ENCODE measurements at places on chromosomes 11 and 22.
A peak's percentile ranks its signal among the peaks of the same experiment; 100 is the strongest.

DNA sequence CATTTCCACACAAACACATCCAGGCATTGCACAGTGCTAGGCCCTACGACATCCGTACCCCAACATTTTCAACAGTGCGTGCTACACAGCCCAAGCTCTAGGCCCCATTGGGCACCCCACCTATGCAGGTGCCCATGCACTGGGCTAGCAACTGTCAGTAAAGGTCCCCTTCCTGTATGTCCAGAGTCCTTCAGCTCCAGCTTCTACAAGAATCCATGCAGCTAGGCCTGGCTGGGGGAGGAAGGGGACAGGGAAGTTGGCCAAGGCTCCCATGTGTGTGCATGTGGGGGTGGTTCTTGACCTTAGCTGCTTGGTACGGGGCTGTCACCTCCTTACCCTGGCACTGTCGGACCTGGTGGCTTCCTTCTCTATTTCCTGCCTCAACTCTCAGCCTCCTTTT is 1.3 kb downstream of the B3GAT1 start:
- no peak for DNase-seq

DNA sequence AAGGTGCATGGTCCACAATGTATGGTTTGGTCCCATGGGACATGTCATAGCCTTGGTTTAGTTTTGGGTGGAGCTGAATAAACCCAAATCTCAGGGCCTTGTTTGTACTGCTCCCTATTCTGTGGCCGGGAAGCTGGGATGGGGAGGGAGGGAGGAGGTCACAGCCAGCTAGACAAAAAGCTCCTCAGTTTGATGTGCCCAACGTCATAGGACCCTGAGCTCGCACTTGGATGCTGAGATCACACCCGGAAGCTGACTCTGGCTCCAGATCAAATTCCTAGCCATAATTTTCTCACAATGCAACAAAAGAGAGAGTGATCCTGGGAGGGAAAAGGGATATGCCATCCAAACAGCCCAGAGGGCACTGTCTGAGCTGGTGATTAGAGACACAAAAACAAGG is 1.5 kb downstream of the HSPB2 start:
- DNase-seq = peak; percentile 95

DNA sequence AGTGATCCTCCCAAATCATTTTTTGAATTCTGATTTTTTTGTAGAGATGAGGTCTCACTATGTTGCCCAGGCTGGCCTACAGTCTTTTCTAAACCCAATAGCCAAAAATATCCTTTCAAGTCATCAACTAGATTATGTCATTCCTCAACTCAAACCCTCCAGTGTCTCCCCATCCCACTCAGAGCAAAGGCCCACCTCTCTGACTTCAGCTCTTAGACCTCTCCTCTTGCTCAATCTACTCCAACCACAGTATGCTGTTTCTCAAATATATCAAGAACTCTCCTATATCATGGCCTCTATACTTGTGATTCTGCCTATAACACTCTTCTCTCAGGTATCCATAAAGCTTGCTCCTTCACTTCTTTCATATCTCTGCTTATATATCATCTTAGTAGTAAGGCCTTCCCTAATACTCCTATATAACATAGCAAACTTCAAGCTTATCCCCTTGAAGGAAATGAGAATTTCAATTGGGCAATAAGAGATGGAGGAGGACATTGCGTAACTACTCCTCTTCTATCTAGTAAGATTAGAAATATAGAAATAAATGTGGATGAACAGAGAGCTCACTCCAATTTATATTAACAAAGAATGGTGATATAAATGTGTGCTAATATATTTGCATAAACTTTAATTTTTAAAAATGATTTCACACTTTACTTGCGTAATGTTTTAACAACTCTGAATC is 24.5 kb downstream of the DLG2 start:
- DNase-seq = no peak

- peak; percentile 59 for DNase-seq
These were observed 61.0 kb upstream of the BIRC3 start for GRCh38 chr11:102256251-102256650.

DNA sequence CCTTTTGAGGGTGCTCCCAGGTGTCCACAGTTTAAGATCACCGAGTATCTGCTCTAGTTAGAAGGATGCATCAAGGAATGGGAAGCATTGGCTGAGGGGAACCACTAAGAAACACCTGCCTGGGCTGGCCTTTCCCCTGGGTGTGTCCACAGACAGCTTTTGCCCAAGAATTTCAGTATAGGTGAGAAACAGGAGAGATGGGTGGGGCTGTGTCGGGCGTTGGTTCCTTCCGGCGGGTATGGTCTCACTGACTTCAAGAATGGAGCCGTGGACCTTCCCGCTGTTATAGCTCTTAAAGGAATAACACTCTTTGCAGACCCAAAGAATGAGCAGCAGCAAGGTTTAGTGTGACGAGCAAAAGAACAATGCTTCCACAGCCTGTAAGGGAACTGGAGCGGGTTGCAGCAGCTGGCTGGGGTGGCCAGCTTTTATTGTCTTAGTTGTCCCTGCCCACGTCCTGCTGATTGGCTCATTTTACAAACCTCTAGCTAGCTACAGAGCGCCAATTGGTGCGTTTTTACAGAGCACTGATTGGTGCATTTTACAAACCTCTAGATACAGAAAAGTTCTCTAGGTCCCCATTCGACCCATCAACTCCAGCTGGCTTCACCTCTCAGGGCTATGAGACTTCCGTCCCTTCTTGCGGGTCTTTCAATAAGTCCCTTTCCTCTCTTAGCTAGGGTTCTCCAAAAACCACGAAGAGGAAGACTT is 2.4 kb downstream of the FADS1 start:
- peak; percentile 43 for DNase-seq

GRCh38 chr22:17880020-17880419 is 105.8 kb upstream of the BID start:
- DNase-seq = no peak

GRCh38 chr22:43923191-43923590 is 414 bp upstream of the PNPLA3 start:
- no peak for DNase-seq

GRCh38 chr11:72561856-72562255 is 112.4 kb downstream of the PDE2A start:
- no peak for DNase-seq

DNA sequence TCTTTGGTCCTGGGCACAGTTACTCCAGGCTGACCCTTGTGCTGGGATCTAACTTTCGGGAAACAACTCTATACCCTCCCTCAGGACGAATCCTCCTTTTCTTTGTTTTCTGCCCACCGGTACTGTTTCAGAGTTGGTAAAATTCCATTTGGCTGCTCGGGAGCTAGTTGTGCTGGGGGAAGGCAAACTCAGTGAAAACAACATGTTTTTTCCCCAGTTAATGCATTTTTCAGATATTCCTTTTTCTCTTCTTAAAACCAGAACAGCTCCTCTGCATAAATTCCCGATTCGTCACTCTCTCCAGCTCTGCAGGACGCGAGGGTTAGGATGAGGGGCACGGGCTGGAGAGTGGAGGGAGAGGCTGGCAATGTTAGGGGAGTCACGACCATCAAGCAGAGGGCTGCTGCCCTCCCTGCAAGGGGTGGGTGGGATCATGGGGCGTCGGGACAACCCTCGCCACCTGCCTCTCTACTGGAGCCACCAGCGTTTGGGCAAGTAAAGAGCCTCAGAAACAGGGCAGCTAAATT is 31.3 kb downstream of the LRRC10B start:
- peak; percentile 6 for DNase-seq

DNA sequence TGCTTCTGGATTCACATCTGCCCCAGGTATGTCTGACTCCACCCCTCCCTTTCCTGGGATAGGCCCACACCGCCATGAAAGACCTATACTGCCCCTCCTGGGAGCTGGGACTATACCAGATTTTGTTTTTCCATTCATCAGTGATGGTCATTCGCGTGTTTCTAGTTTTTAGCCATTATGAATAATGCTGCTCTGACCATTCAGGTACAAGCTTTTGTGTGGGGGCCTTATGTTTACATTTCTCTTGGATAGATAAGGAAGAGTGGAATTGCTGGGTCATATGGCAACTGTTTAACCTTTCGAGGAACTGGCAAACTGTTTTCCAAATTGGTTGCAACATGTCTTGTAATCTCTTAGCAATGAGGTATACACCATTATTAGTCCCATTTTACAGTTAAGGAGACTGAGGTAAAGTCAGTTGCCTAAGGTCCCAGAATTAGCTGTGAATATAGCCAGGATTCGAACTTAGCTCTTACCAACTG is 1.2 kb upstream of the TBC1D10A start:
- DNase-seq = no peak

DNA sequence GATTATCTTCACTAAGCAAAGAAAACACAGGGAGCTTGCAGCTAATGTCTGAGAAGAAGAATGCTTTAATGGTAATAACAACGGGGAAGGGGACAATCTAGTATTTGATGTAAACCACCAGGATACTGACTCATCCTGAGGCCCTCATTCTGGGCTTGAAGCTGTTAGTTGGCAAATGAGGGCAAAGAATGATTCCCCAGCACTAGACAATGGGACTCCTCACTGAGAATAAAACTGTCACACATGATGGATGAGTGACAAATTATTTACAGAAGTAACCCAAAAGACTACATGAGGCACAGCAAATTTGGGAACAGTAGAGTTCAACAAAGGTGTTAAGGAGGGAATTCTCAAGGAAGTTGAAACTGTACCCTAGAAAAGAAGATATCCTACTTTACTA is 76.3 kb downstream of the FAM168A start:
- peak; percentile 31 for DNase-seq

GRCh38 chr22:44396021-44396726 is 83.4 kb upstream of the SHISAL1 start:
- no peak for DNase-seq

DNA sequence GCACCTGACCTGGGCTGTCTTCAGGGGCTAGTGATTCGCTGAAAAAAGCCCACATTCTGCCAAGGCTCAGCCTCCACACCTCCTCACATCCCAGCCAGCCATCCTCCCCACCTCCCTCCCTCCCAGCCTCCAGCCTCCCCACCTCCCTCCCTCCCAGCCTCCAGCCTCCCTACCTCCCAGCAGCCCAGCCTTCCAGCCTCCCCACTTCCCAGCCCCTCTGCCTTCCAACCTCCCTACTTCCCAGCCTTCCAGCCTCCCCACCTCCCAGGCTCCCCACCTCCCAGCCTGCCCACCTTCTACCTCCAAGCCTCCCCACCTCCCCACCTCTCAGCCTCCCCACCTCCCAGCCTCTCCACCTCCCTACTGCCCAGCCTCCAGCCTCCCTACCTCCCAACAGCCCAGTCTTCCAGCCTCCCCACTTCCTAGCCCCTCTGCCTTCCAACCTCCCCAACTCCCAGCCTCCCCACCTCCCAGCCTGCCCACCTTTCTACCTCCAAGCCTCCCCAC is 33.7 kb upstream of the TH start:
- DNase-seq = no peak

- no peak for DNase-seq
These were observed 11.0 kb upstream of the BLID start for GRCh38 chr11:122127020-122127419.

DNA sequence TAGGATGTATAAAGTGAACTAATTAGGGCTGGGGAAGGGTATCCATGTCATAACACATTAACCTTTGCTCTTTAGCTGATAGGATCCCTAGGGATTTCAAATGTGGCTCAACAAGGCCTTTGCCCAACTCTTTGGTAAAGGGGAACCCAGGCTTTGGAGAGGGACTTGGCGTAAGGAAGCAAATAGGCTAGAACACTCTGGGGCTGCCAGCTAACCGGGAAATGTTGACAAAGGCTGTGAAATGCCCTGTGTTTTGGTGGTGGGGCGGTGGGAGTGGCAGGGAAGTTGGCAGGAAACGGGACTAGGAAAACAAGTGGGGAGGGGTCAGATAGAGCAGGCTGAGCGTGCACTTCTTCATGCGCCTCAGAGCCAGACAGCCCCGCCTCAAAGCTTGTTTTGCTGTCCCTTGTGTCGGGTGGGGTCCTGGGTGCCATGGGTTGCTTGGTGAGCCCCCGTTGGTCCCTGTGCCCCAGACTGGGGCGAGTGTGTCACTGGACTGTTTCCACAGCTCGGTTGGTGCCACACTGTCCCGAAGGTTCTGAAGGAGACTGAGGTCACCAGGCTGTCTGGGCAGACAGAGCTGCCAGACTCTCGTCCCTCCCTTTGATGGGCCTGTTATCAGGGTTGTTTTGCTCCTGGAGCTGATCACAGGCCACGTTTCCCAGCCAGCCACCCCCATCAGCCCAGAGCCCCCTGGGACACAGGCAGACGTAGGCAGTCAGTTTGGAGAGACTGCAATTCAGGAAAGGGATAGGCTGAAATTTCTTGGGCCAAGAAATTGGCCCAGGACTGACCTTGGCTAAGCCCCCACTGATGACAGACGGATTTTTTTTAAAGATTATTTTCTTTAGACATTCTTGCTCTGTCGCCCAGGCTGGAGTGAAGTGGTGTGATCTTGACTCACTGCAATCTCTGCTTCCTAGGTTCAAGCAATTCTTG is 19.6 kb downstream of the KCTD21 start:
- peak; percentile 96 for DNase-seq

DNA sequence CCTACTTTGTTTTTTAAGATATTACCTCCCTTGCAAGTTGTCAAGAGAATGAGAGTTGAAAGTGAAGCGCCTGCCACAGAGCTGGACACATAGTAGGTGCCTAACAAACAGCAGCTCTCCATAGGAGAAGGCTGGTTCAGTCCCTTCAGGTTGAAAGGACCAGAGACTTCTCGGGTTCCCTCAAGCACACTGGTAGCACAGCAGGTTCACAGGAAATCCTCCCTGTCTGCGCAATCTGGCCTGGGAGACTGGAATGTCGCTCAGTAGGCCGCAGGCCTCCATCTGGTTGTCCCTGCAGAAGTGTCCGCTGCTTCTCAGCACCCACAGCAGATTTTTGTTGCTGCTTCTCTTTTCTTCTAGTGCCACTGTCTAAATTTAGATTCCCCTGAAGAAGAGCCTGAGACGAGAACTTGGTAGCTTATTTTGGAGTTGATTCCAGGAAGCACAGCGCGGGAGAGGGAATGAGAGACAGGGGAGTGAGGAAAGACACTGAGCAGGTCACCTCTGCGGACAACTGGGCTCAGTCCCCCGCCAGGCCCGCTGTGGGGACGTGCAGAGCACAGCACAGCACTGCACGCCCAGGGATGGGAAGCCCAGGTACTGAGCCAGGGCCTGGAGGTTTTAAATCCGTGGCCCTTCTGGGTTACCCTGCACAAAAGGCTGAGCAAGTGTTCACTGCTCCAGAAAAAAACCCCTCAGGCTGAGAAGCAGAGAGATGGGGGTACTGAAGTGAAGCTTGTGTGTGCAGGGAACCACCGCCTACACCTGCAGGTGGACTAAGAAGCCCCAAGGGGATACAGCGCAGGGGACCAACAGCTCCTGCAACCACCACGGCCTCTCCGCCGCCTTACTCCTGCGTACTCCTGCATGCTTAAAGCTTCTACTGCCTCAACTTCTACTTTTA is 31.6 kb downstream of the RBX1 start:
- DNase-seq = no peak

DNA sequence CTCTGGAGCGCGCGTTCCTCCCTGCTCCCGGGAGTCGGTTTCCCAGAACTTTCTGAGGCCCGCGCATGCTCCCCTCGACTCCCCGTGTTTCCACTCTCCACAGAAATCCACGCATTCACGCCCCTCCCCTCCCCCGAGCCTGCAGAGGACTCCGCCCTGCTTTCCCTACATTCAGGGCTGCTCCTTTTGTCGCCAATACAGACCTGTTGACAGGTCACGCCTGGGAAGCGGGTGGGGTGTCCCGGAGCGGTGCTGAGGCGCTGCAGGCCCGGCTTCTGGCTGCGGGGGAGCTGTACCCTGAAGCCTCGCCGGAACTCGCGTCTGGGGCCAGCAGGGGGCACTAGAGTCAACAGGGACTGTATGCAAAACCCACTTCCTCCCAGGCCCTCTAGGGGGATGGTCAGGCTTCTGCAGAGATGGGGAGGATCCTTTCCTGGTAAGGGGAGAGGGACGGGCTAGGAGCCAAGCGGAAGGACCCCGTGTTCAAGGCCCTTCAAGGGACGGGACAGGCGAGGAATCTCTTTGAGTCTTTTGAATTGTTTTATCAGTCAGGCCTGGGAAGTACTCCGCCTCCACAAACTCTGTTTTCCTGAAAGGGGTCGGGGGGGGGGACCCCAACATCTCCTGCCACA is at the start of gene PRAME:
TSS of gene PRAME (minus strand) at position 294 of the 632 bp plus-strand sequence. CDS start 2,433 bp downstream, outside the sequence.
- peak; percentile 38 for DNase-seq
